ENCODE measurements at places on chromosomes 16 and 17.

DNA sequence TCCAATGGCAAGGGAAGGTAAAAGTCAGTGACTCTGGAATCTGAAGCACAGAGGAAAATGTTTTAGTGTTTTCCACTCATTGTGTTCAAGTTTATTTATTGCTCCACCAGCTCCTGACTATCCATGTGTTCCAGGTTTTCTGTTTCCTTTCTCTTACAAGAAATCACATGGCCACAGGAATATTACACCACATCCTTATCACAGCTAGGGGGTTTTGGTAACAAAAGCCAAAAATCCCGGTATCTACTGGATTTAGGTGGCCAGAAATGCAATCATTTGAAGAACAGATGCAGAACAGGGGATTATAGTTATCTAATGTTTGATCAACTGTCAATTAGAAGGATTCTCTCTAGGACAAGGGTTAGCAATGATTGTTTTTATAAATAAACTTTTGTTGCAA is 47.9 kb downstream of the STH start:
- DNase-seq = no peak

DNA sequence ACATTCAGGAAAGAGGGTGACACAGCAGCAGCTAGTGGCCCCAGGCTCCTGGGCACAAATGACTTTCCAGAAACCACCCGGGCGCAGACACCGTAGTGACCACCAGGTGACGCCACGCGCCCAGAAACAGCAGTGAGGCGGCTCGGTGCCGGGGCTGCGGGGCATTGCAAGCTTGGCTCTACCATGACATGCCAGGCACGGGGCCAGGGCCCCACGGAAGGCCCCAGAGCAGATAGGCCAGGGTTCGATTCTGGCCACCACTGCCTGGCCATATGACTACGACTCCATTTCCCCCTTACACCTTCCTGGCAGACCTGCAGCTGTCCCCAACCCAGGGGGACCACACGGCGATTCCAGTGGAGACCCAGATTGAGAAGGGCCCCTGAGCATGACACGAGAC is 6.7 kb downstream of the RHBDF1 start:
- peak; percentile 97 for DNase-seq

GRCh38 chr16:47069313-47069712 is 74.4 kb downstream of the NETO2 start:
- DNase-seq = no peak

GRCh38 chr16:2757344-2757743 is 4.9 kb downstream of the SRRM2 start:
- no peak for DNase-seq

GRCh38 chr17:2075336-2076086 is 20.6 kb downstream of the HIC1 start:
- DNase-seq = no peak

- peak; percentile 87 for DNase-seq
These were observed 6.5 kb downstream of the ABHD15 start for GRCh38 chr17:29560316-29560715.

All from D721Med (cell line).